Activated CD8-positive, alpha-beta T cell treated with anti-CD3 and anti-CD28 coated beads, Interleukin-2, amount 10 ng/mL, durations not matched to agents 7 days and 5 days (primary cell): ENCODE measurements at places on chromosomes 6 and 20. TPM values are rescaled to one million over a fixed set of nuclear protein-coding genes. Genes with fewer than 3 reads are reported as not detected.

- peaks cover 3% of the 10 kb centered on the region for H3K27me3 ChIP-seq
- no peaks in the 10 kb centered on the region for H3K4me1 ChIP-seq
- no peak for DNase-seq
- H3K36me3 ChIP-seq, result no peaks in the 10 kb centered on the region
- no peak overlapping the region for H3K27ac ChIP-seq
These were observed 99.8 kb downstream of the TTLL2 start for GRCh38 chr6:167424700-167425099.

DNA sequence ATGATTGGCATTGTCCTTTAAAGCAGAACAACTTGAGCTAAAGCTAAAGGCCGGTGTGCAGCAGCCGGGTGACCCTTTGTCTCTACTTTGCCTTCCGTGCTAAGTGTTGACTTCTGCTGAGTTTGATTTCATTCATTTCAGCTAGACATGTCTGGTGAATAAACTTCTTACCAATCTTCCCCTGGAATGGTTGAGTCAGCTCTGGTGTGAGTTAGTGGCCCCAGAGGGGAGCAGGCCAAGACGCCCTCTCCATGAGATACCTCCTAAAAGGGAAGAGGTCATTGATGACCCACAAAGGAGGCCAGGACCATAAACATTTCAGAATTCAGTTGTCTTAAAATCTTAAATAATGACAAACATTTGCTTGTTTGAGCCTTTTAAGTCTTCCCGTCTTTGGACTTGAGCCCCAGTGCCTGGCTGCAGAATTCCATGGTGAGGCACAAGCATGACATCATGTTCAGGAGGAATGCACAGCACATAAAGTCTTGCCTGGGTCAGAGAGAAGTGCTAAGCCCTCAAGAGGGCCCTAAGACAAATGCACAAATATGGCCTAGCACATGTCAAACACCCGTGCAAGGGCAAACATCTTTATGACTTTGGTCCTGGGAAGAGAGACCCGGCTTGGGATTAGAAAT is 96.3 kb upstream of the NEDD9 start:
- H3K4me1 ChIP-seq, result peaks cover 68% of the 10 kb centered on the region
- H3K4me3 ChIP-seq, result no peak overlapping the region
- no peak overlapping the region for H3K27ac ChIP-seq
- peaks cover 62% of the 10 kb centered on the region for H3K36me3 ChIP-seq
- H3K27me3 ChIP-seq, result no peaks in the 10 kb centered on the region

GRCh38 chr20:57856658-57857057 is 146.8 kb upstream of the PMEPA1 start:
- no peaks in the 10 kb centered on the region for H3K36me3 ChIP-seq
- H3K4me3 ChIP-seq, result no peak overlapping the region
- H3K27me3 ChIP-seq, result peaks cover 16% of the 10 kb centered on the region
- peak; percentile 26 for DNase-seq
- H3K27ac ChIP-seq, result no peak overlapping the region
- peaks cover 13% of the 10 kb centered on the region for H3K4me1 ChIP-seq

- no peak for DNase-seq
- H3K36me3 ChIP-seq, result no peaks in the 10 kb centered on the region
- no peak overlapping the region for H3K4me3 ChIP-seq
- peaks cover 3% of the 10 kb centered on the region for H3K27me3 ChIP-seq
- H3K27ac ChIP-seq, result no peak overlapping the region
- H3K4me1 ChIP-seq, result no peaks in the 10 kb centered on the region
These were observed 153.7 kb upstream of the PROKR2 start for GRCh38 chr20:5470458-5470857.

- no peaks in the 10 kb centered on the region for H3K27me3 ChIP-seq
- peaks cover 3% of the 10 kb centered on the region for H3K36me3 ChIP-seq
- no peak overlapping the region for H3K27ac ChIP-seq
- H3K4me1 ChIP-seq, result no peaks in the 10 kb centered on the region
- H3K4me3 ChIP-seq, result no peak overlapping the region
These were observed 57.5 kb upstream of the TMEM181 start for GRCh38 chr6:158502263-158502950.

GRCh38 chr20:57586370-57586793 is 25.5 kb downstream of the PCK1 start:
- no peaks in the 10 kb centered on the region for H3K36me3 ChIP-seq
- no peak for DNase-seq
- H3K27me3 ChIP-seq, result peaks cover 16% of the 10 kb centered on the region
- H3K4me3 ChIP-seq, result no peak overlapping the region
- H3K27ac ChIP-seq, result no peak overlapping the region
- H3K4me1 ChIP-seq, result no peaks in the 10 kb centered on the region

Gene CST4
- total RNA-seq, result not detected

Gene SIRPA
- not detected for total RNA-seq

Gene ZBTB24
- 16.3 TPM for total RNA-seq

Gene PPP1R14C
- not detected for total RNA-seq

Gene NKAIN2
- not detected for total RNA-seq
